ENCODE measurements at places on chromosomes 6 and 20. TPM values are rescaled to one million over a fixed set of nuclear protein-coding genes. Genes with fewer than 3 reads are reported as not detected.

Gene TRMT6
- 45.3 TPM for total RNA-seq

Gene ELOVL4
- 0.82 TPM for total RNA-seq

Gene CTAGE9
- not detected for total RNA-seq

Gene MEI4
- total RNA-seq, result not detected

Gene SH3BGRL2
- total RNA-seq, result 0.14 TPM

Gene GATA5
- not detected for total RNA-seq

Gene RAB44
- total RNA-seq, result not detected

Gene HSF2
- total RNA-seq, result 15.2 TPM

DNA sequence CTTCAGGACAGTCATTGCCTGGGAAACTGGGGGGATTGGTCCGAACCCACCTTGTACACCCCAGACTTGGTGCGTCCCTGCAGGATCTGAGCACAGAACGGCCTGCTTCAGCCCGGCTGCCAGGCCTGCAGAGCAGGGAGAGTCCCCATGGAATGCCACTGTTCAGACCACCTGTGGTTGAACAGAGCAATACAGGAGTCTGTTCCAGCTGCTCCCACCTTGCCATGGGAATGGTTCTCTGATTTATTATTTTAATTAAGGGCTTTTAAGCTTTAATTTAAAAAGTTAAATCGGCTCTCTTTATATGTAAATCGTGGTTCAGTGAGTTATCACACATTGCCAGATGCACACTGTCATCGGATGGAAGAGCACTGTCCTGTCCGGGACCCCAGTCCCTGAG, 310.4 kb downstream of the CDH4 start:
- no peak for DNase-seq

DNA sequence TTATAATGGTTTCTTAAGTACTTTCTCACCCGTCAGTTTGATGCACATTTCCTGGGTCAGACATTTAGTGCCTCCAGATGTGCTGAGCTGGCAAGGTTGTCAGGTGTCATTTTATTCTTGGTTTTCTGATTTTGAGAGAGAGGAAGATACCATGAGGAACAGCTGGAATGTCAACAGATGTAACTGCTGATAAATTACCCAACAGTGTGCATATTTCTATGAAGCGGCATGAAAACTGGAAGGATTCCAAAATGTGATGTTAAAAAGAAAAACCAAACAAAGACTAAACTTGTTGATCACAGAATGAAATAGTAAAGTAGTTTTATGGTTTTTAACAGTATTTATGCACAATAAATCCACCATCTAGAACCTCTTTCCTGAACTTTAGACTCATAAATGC, 447.3 kb downstream of the HDGFL1 start:
- DNase-seq, result no peak

DNA sequence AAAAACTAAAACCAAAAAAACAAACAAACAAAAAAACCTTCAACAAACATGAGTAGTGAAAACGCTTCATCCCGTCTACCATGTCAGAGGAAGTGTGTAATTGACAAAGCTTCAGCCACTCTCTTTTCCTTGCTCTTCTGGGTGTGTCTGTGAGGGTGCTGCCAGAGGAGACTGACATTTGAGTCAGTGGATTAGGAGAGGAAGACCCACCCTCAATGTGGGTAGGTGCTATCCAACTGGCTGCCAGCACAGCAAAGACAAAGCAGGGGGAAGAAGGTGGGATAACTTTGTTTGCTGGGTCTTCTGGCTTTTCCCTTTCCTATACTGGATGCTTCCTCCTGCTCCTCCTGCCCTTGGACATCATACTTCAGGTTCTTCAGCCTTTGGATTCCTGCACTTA, 145.6 kb downstream of the TASP1 start:
- DNase-seq, result no peak

- no peak for DNase-seq
Measured at GRCh38 chr20:59850018-59850641, 83.3 kb downstream of the SYCP2 start.

- DNase-seq, result no peak
Measured at GRCh38 chr6:24026050-24026449, 100.0 kb upstream of the NRSN1 start.

- no peak for DNase-seq
Measured at GRCh38 chr20:40763646-40764295, 74.7 kb upstream of the MAFB start.

- no peak for DNase-seq
Measured at GRCh38 chr6:131062241-131063027, 611 bp downstream of the EPB41L2 start.

DNA sequence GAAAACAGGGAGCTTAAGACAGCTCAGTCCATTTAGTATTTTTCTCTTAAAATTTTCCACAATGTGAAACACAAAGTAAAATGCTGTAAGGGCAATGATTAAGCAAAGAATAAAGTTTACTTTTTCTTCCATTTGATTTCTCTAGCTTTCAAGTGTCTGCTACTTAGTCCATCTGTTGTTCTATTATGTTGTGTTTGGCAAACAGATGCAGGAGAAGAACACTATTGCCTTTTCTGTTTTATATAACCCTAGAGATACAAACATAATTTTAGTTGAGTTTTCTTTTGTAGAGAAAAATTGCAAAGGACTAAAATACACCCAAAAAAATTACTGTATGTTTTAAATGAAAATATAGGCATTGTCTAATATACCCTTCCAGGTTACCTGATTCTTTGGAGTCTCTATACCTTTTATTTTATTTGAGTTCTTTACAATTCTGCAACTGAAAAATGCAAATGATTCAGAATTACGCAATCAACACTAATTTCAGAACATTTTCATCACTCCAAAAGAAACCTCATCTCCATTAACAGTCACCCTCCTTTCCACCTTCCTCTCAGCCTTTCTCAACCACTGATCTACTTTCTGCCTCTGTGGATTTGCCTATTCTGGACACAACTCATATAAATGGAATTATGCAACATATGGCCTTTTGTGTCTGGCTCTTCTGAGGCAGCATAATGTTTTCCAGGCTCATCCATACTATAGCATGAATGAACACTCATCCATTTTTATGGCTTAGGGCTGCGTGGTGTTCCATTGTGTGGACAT, 96.9 kb downstream of the MKKS start:
- DNase-seq, result no peak

DNA sequence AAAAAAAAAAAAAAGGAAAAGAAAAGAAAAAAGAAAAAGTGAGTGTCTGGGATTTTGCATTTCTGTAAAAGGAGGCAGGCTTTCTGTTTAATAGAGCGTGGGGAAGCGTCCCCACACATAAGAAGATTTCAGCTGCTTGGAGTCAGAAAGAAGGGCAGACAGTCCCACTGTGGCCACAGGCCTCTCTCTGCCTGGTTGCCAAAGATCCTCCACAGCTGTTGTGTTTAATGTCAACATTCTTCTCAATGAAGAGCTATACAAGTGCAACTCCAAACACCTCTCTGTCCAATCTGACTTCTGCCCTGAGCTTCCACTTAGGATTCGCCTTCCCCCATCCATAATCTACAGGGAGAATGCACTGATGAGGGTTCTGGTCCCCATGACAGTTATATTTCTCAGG, 64.3 kb upstream of the MLN start:
- DNase-seq, result no peak

GRCh38 chr6:143397227-143398222, 53.0 kb downstream of the ADAT2 start:
- DNase-seq, result peak; percentile 10

GRCh38 chr20:48606841-48607543, 220.8 kb downstream of the PREX1 start:
- no peak for DNase-seq

- DNase-seq, result no peak
Measured at GRCh38 chr6:2344319-2344905, 99.0 kb upstream of the GMDS start.

DNA sequence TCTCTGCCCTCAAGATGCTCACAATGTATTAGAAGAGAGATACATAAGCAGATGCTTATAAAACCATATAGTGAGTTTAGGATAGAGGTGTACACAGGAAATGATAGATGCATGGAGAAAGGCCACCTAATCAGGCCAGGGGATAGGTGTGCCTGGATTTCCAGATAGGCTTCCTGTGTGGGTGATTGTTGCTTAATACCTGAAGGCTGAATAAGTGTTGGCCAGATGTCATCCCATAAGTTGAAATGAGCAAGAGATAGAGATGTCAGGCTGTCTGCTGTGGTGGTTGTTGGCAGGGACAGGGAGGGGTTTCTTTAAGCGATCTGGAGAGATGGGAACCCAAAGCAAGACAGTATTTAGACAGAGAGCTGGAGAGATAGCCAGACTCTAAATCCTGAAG, 109.8 kb upstream of the SGK1 start:
- DNase-seq, result no peak

GRCh38 chr6:34663831-34664255, 32.7 kb downstream of the ILRUN start:
- DNase-seq, result no peak

- no peak for DNase-seq
Measured at GRCh38 chr6:15544321-15544900, 118.4 kb downstream of the DTNBP1 start.

GRCh38 chr6:30154709-30155519, 6.1 kb downstream of the TRIM10 start:
- DNase-seq, result no peak
